ENCODE measurements at places on chromosomes 7 and 10. TPM values are rescaled to one million over a fixed set of nuclear protein-coding genes. Genes with fewer than 3 reads are reported as not detected.

Gene IGFBP1
- not detected for total RNA-seq

Gene ACBD7
- 1.5 TPM for total RNA-seq

Gene LRRC17
- total RNA-seq = 0.34 TPM

Gene HOXA10
- not detected for total RNA-seq

Gene TMEM184A
- 20.7 TPM for total RNA-seq

Gene LRRC18
- not detected for total RNA-seq

Gene HABP2
- total RNA-seq = not detected

Gene PON3
- total RNA-seq = not detected

Gene NME8
- not detected for total RNA-seq

Gene KNDC1
- 7.4 TPM for total RNA-seq

Gene ABCB8
- 57.1 TPM for total RNA-seq

Gene KIAA1217
- 4.4 TPM for total RNA-seq

Gene AKR1C8
- total RNA-seq = not detected

Gene MUC3A
- 6.3 TPM for total RNA-seq

Gene NEURL1
- total RNA-seq = 3.1 TPM

Gene STRIP2
- 3.3 TPM for total RNA-seq

Gene AKR1C4
- not detected for total RNA-seq

Gene NPC1L1
- not detected for total RNA-seq

Gene CAMK2B
- total RNA-seq = 55.1 TPM

Gene H2BK1
- not detected for total RNA-seq

Gene MRPS24
- 60.8 TPM for total RNA-seq

Gene HKDC1
- not detected for total RNA-seq

Gene HSPB1
- total RNA-seq = 50.4 TPM

Gene GDF2
- not detected for total RNA-seq

Gene STK31
- 1.7 TPM for total RNA-seq

Gene RPEL1
- total RNA-seq = not detected

Gene KMT2C
- total RNA-seq = 136 TPM

Gene TAC1
- 12.1 TPM for total RNA-seq

Gene SUN3
- not detected for total RNA-seq

Gene SPDYE16
- 0.20 TPM for total RNA-seq

Gene TNPO3
- total RNA-seq = 53.8 TPM

Gene GIMAP2
- not detected for total RNA-seq

Gene FAM171A1
- 186 TPM for total RNA-seq

Gene TMEM236
- total RNA-seq = 0.07 TPM

Gene NPSR1
- not detected for total RNA-seq

Gene THSD7A
- total RNA-seq = 211 TPM

Gene SPDYE11
- 0.25 TPM for total RNA-seq

Gene CISD1
- total RNA-seq = 29.3 TPM

Gene BTBD16
- total RNA-seq = 0.98 TPM

Gene FBXL13
- total RNA-seq = 1.1 TPM

Gene LIPK
- not detected for total RNA-seq

Gene ZNF365
- 0.76 TPM for total RNA-seq

Gene WDFY4
- not detected for total RNA-seq

All from glutamatergic neuron (in vitro differentiated cells).